ENCODE measurements at places on chromosomes 2 and 18. TPM values are rescaled to one million over a fixed set of nuclear protein-coding genes. Genes with fewer than 3 reads are reported as not detected.

The PAX8 gene
- 0.27 TPM for total RNA-seq

GRCh38 chr2:217113491-217113890, 253.6 kb upstream of the TNP1 start:
- H3K4me3 ChIP-seq, result no peak overlapping the region
- no peaks in the 10 kb centered on the region for H3K36me3 ChIP-seq
- no peaks in the 10 kb centered on the region for H3K27me3 ChIP-seq

- H3K27ac ChIP-seq, result no peak overlapping the region
- no peaks in the 10 kb centered on the region for H3K36me3 ChIP-seq
- peaks cover 15% of the 10 kb centered on the region for H3K27me3 ChIP-seq
Measured at GRCh38 chr2:44948565-44949328, 7.2 kb downstream of the SIX3 start.

- no peaks in the 10 kb centered on the region for H3K27me3 ChIP-seq
- H3K4me3 ChIP-seq, result no peak overlapping the region
- H3K36me3 ChIP-seq, result no peaks in the 10 kb centered on the region
- H3K4me1 ChIP-seq, result peaks cover 27% of the 10 kb centered on the region
Measured at GRCh38 chr2:174516501-174517378, 29.9 kb upstream of the GPR155 start.

DNA sequence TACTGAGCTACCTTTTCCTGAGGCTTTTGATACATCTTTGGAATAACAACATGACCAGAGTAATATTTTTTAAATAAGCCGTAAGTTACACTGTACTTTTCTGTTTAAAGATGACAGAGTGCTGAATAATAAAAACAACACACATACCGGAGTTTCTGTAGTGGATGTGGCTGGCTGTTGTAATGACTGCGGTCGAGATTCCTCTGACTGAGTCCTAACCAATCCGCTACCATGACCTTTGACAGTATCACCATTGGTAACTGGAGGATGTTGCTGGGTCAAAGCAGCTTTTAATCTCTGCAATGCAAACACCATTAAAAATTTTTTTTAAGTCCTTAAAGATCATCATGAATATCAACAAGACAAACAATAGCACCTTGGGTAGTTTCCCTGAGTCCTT, 70.7 kb downstream of the ATF2 start:
- peaks cover 28% of the 10 kb centered on the region for H3K36me3 ChIP-seq
- H3K4me3 ChIP-seq, result no peak overlapping the region
- no peaks in the 10 kb centered on the region for H3K27me3 ChIP-seq
- DNase-seq, result no peak
- no peak overlapping the region for H3K27ac ChIP-seq
- no peaks in the 10 kb centered on the region for H3K4me1 ChIP-seq

DNA sequence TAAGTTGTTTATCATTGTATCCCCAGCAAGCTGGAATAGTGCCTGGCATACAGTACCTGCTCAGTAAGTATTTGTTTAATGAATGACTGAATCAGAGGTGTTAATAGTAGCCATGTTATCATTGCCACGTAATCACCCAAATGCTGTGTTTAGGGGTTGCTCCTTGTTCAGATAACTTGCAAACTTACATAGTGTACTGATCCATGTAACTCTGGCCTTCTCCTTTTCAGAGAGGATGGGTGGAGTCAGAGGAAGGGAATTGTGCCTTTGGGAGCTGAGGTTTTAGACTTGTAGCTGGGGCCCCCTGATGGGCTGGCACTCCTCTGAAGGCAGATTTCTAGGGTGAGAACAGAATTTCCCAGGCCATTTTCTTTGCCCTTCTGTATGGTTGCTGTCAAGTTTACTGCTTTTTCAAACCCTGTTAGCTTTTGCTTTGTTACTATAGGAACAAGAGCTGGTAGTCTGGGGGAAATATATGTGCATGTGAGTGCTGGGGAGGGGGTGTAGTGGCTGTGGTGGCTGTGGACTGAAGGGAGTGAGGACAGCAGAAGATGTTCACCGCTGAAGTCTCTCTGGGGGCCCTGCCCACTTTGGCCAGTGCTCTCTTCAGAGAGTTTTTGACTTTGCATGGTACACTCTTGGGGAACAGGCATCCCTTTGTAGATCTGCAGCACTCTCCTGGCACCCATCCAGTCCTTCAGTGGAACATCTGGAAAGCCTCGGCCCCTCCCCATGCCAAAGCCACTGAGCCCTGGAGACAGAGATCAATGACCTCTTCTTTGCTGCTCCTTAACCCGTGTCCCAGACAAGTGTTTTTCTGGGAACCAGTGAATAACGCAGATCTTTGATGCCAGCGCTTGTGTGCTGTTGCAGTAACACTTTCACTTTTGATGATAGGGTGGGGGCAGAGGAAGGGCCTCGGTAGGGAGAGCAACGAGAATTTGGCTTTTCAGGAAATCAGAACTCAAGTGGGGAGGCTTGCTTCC, 209.0 kb downstream of the PRKCE start:
- no peak overlapping the region for H3K27ac ChIP-seq
- no peaks in the 10 kb centered on the region for H3K27me3 ChIP-seq
- H3K4me1 ChIP-seq, result no peaks in the 10 kb centered on the region
- no peaks in the 10 kb centered on the region for H3K36me3 ChIP-seq

Data from right lobe of liver (tissue), 6 donors.